ENCODE measurements at places on chromosomes 6 and 20. TPM values are rescaled to one million over a fixed set of nuclear protein-coding genes. Genes with fewer than 3 reads are reported as not detected.

The POPDC3 gene
- total RNA-seq, result not detected

The ENPP1 gene
- 14.7 TPM for total RNA-seq

GRCh38 chr6:34671801-34672656, 24.5 kb downstream of the ILRUN start:
- H3K4me1 ChIP-seq, result peaks cover 44% of the 10 kb centered on the region
- DNase-seq, result no peak
- no peaks in the 10 kb centered on the region for H3K36me3 ChIP-seq
- H3K27me3 ChIP-seq, result no peaks in the 10 kb centered on the region

GRCh38 chr6:160279850-160280249, 21.2 kb upstream of the SLC22A2 start:
- H3K4me1 ChIP-seq, result peaks cover 5% of the 10 kb centered on the region
- H3K27ac ChIP-seq, result no peak overlapping the region
- no peaks in the 10 kb centered on the region for H3K27me3 ChIP-seq
- H3K4me3 ChIP-seq, result no peak overlapping the region

- DNase-seq, result no peak
- H3K4me3 ChIP-seq, result no peak overlapping the region
- no peaks in the 10 kb centered on the region for H3K27me3 ChIP-seq
Measured at GRCh38 chr6:21220271-21220987, 373.1 kb upstream of the SOX4 start.

DNA sequence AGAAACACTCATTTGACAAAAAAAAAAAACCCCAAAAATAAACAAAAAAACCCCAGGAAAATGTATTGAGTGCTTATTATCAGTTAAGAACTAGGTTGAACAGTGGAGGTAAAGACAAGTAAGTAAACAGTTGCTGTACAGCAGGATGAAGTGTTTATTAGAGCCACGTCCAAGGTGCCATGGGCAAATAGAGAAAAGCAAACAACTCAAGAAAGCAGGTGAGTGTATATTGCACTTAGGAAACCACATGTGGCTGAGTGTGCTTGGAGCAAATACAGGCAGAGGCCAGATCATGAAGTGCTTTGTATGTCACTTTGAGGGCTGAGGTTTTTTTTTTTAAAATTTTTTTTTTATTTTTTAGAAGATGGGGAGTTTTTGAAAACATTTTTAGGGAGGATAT, 98.3 kb downstream of the MACROD2 start:
- DNase-seq, result no peak
- no peak overlapping the region for H3K4me3 ChIP-seq
- H3K27ac ChIP-seq, result no peak overlapping the region
- no peaks in the 10 kb centered on the region for H3K36me3 ChIP-seq
- no peaks in the 10 kb centered on the region for H3K27me3 ChIP-seq

DNA sequence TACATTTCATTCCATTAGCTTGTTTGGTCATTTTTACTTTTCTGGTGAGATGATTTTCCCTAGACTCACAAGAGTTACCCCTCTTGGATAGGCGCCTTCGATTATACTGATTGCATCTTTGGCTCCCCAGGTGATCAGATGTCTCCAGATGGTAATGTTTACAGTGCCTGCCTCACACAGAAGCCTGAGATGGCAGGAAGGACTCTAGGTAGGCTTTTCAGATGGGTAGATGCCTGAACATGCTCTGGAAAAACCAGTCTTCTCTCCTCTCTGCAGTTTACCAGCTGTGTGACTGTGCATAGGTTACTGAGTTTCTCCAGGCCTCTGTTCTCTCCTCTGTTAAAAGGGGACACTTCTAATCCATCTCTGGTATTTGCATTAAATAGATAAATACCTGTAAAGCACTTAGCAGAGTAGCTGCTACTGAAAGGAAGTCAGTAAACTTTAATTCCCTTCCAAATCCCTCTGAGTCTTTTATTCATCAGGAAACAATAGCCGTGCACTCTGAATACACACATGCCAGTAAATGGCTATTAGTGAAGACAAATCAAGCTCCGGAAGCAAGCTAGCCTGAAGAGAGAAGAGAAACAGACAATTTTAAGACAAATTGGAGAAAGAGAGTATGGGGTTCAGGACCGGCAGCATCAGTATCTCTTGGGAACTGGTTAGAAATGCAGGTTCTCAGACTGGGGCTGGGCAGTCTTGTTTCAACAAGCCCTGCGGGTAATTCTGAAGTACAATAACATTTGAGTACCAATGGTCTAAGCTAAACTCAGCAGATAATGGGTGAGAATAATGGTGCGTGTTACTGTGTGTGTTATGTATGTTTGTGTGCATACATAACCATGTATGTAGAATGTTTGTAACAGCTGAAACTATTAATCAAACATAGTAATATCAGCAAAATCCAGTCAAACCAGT, 139.4 kb downstream of the UST start:
- peak overlapping the region; percentile 29 for H3K27ac ChIP-seq
- no peaks in the 10 kb centered on the region for H3K27me3 ChIP-seq
- no peaks in the 10 kb centered on the region for H3K36me3 ChIP-seq
- no peak overlapping the region for H3K4me3 ChIP-seq
- no peak for DNase-seq
- peaks cover 29% of the 10 kb centered on the region for H3K4me1 ChIP-seq

DNA sequence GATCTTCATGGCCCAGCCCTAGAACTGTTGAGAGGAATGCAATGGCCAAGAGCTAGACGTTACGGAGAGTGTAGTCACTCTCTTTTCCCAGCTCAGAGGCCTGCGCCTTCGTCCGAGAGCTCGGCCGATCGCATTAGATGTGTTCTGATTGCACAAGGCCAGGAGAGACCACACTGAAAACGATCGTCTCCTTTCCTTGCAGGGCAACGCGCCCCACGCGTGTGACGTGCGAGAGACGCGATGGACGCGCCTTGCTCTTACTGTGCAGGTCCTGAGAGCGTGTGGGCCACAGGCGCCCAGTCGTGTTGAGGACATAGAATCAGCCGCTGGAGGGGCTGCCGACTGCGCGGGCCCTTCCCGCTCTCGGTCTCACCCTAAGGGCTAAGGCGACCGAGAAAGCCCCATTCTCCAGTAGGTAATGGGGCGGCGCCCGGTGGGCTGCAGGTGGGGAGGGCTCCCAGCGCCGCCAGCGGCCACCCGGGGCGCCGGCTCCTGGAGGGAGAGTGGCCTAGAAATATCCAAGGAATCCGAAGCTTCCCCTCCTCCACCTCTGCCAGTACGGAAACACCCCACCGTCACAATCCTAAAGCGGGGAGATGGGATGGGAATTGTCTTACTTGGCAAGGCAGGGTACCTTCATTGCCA, 26.9 kb downstream of the TFAP2B start:
- no peak overlapping the region for H3K27ac ChIP-seq
- no peak for DNase-seq
- peaks cover 12% of the 10 kb centered on the region for H3K4me1 ChIP-seq
- H3K4me3 ChIP-seq, result no peak overlapping the region
- H3K27me3 ChIP-seq, result peaks cover 6% of the 10 kb centered on the region

The CLVS2 gene
- 1.5 TPM for total RNA-seq
